ENCODE measurements at places on chromosomes 6 and 20. TPM values are rescaled to one million over a fixed set of nuclear protein-coding genes. Genes with fewer than 3 reads are reported as not detected.
A peak's percentile ranks its signal among the peaks of the same experiment; 100 is the strongest.

DNA sequence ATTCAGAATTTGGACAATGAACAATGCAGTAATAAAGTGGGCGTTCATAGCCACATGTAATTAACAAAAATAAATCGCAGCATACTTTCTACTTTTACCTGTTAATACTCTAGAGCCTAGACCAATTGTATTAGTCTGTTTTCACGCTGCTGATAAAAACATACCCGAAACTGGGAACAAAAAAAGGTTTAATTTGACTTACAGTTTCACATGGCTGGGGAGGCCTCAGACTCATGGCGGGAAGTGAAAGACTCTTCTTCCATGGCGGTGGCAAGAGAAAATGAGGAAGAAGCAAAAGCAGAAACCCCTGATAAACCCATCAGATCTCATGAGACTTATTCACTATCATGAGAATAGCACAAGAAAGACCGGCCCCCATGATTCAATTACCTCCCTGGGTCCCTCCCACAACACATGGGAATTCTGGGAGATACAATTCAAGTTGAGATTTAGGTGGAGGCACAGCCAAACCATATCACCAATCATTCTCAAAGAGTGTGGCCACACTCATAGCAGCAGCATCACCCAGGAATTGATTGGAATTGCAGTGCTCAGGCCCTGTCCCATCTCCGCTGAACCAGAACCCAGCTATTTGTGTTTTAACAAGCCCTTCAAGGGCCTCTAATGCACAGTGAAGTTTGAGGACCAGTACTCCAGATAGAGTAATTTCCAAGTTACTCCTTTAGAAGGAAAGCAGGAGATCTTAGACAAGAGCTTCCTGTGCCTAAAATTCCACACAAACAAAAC is 650.0 kb downstream of the KIF16B start:
- DNase-seq = no peak

SPEF1 gene
- not detected for total RNA-seq

DNA sequence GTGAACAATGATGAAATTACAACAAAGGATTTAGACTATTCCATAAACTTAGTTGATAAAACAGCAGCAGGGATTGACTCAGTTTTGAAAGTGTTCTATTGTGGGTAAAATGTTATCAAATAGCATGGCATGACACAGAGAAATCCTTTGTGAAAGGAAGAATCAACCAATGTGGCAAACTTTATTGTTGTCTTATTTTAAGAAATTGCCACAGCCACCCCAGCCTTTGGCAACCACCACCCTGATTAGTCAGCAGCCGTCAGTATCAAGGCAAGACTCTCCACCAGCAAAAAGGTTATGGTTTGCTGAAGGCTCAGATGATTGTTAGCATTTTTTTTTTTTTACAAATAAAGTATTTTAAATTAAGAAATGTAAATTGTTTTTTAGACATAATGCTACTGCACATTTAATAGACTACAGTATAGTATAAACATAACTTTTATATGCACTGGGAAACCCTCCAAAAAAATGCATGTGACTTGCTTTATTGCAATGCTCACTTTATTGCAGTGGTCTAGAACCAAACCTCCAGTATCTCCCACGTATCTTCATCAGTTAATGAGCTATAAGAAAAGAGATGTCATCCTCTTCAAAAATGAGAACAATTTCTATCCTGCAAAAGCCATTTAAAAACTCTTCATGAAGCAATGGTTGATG is 162.7 kb downstream of the SOBP start:
- DNase-seq = no peak

DNA sequence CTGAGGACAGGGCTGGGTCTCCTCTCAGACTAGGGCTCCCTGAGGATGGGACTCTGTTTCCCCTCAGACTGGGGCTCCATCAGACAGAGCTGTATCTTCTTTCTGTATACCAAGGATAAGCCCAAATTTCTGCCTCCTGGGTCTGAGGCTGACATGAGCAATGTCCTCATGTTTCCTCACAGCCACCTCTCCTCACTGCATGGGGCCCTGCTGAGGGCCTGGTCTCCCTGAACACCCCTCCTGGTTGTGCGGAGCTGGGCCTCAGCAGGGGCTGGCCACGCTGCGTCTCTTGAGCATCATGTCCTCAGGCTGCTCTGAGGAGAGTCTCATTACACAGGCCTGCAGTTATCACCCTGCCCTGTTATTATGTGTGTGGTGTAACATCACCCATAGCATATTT is 144.6 kb downstream of the LRFN2 start:
- no peak for DNase-seq

WFDC10B gene
- total RNA-seq = not detected

SNX14 gene
- total RNA-seq = 74.7 TPM

MMP24 gene
- total RNA-seq = 0.10 TPM

- DNase-seq = peak; percentile 43
These were observed 362.1 kb downstream of the SAMD5 start for GRCh38 chr6:147870506-147871110.

DNA sequence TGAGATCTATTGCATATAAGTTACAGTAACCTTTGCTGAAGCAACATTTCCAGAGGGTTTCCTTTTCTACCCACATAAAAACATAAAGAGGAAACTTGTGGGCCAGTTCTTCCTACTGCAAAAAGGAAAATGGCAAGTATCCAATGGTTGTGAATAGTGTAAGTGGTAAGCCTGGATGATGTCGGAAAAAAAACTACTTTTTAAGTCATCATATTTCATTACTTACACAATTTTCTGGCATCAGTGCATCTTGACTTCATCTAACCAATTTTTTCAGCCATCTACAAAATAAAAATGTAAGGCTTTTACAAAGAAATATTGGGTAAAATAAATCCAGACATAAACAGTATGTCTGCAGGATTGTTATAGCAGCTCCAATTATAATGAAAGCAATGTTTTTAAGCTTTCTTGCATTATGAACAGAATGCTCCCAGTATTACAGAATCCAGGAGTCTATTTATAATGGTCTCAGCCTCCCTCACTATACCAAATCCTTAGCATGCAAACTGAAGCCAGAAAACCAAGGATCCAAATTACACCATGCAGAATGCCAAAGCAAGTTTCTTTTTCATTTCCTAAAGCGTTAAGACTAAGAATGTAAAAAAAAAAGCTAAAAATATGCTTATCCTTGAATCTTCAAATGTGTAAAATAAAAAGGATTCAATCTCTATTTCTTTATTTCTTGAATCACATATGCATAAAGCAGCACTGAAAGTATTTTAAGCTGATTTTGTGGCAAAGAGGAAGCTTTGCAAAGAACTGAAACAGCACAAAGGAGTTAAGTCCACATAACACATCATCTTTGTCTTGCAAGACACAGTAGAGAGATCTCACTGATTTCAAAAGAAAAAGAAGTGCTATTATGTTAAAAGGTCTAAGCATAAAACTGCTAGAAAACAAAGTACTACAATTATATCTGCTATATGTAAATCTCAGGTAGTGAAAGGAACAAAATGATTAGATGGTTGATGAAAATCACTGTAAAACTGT is 126.8 kb upstream of the HMGCLL1 start:
- DNase-seq = peak; percentile 58

All from tongue (tissue), 3 donors.